ENCODE measurements at places on chromosomes 4 and X. TPM values are rescaled to one million over a fixed set of nuclear protein-coding genes. Genes with fewer than 3 reads are reported as not detected.

Gene TXK
- total RNA-seq: 6.4 TPM

DNA sequence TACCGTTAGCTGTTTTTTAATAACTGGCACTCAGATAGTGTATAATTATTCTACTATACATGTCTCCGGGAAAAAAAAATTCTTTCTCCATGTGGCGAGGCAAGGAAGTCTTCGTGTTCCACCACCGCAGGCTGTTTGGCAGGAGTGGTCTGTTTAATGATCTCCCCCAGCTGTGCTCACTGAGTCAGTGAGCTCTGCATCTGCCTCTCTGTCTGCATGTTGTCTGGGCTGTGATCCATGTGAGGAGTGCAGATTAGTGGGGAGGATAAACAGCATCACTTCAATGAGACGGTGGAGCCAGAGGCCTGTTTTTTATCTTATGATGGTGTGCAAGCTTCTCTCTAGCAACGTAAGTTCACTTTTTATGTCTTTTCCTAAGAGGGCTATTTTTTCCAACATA is 69.8 kb downstream of the RPS3A start:
- no peak for DNase-seq

Gene GABRG1
- total RNA-seq: not detected

DNA sequence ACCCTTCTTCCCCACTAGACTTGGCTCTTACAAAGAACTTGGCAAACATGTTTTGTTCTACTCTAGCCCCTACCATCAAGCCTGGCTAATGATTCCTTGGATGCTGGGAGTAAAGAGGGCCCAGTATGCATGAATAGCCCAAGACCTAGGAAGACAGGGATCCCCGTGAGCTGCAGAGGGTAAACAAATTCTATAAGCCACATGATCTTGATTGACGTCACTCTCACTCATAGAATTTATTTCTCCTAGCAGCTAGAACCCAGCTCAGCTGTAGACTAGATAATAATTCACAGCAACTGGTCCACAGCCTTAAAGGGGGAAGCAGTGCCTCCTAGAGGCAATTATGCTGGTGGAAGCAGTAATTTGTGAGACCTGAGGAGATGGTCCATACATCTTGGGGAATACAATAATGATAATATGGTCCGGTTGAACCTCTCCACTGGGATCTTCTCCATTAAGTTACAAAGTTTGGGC is 16.1 kb upstream of the USO1 start:
- DNase-seq: peak; percentile 69

Gene NHSL2
- 0.51 TPM for total RNA-seq

GRCh38 chr4:186981161-186981560 is 257.5 kb upstream of the FAT1 start:
- no peak for DNase-seq

- no peak for DNase-seq
Measured at GRCh38 chr4:158535130-158535614, 13.5 kb downstream of the RXFP1 start.

Gene DCLK2
- total RNA-seq: not detected

- DNase-seq: no peak
Measured at GRCh38 chrX:10381193-10381592, 224.4 kb downstream of the CLCN4 start.

DNA sequence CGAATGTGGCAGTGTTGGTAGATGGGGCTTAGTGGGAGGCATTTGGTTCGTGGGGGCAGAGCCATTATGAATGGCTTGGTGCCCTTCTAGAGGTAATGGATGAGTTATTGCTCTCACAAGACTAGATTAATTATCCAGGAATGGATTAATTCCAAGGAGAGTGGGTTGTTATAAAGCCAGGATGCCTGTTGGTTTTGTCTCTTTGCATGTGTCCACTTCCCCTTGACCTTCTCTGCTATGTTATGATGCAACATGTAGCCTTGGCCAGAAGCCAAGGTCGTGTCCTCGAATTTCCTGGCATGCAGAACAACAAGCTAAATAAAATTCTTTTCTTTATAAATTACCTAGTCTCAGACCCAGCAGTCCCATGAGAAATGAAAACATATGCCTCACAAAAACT is 111.2 kb upstream of the PLS3 start:
- no peak for DNase-seq

Gene GPRASP1
- 4.2 TPM for total RNA-seq

DNA sequence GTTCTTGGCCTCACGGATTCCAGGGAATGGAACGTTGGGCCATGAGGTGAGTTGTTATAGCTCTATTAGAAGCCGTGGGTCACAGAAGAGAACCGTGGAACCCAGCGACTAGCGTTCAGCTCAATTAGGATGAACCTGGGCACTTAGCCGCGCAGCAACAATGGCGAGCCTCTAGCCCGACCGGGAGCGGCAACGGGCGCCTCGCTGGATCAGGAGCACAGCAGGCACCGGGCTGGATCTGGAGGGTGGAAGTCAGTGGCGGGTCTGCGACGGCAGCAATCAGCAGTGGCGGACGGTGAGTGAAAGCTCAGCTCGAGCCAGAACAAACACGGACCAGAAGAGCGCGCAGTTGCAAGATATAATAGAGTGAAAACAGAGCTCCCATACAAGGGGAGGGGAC is 34.2 kb downstream of the AGA start:
- DNase-seq: no peak

- DNase-seq: no peak
Measured at GRCh38 chrX:71210816-71211215, 12.2 kb upstream of the GJB1 start.

DNA sequence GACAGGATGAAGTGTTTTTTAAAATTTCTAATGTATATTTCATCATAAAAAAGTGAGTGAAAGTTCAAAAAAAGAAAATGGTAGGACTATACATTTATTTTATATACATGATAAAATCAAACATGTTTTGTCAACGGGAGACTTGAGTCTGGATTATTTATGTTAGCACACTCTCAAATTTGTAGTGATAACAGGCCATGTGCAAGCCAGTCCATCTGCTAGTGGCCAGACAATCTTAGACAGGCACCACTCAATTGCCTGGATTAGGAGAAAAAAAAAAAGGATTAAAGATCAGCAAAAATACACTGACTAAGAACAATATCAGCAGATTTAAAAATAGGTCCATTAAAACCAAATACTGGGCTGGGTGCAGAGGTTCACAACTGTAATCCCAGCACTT is 71.9 kb downstream of the KCNIP4 start:
- DNase-seq: no peak

DNA sequence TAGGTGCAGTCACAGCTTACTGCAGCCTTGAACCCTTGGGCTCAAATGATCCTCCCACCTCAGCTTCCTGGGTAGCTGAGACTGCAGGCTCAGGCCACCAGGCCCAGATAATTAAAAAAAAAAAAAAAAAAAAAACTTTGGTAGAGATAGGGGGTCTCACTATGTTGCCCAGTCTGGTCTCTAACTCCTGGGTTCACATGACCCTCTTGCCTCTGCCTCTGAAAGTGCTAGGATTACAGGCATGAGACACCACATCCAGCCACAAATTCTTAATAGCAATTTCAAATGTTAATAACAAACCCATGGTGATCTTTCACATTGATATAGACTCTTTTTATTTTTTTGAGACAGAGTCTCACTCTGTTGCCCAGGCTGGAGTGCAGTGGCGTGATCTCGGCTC is 12.3 kb upstream of the FGF5 start:
- DNase-seq: no peak

DNA sequence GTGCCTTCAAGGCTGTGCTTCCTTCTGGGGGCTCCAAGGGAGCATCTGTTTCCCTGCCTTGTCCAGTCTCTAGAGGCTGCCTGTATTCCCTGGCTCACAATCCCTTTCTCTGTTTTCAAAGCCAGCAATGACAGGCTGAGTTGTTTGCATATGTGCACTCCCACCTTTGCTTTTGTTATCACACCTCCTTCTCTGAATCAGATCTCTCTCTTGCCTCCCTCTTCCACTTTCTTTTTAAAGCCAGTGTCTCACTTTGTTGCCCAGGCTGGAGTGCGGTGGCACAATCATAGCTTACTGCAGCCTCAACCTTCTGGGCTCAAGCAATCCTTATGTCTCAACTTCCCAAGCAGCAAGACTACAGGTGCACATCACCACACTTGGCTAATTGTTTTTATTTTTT is 37.1 kb upstream of the LEF1 start:
- DNase-seq: no peak

DNA sequence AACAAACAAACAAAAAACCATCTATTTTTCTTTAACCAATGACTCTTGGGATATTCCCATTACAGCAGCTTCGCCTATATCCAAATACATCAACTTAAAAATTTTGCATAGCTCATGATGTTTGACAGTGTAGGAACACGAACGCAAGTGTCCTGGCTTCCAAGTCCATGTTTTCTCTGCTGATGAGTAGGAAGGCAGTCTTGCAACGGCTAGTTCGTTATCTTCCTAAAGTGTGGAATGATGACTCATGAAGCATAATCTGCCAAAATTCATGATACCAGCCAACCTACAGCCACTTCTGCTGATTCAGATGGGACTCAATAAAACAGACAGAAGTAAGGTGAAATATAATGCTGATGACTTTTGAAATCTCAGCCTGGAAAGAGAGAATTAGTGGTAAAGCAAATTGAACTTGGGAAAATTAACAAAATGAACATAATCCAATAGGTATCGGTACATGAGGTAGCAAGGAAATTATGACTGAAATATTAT is 6.4 kb upstream of the SEPTIN11 start:
- DNase-seq: no peak

Gene TCEAL2
- not detected for total RNA-seq

- DNase-seq: no peak
Measured at GRCh38 chr4:1081689-1082040, 31.7 kb downstream of the RNF212 start.

Gene TMEM128
- total RNA-seq: 24.1 TPM

GRCh38 chrX:35090801-35091200 is 148.2 kb downstream of the FAM47B start:
- no peak for DNase-seq

GRCh38 chr4:84837751-84838150 is 128.7 kb downstream of the WDFY3 start:
- DNase-seq: no peak

DNA sequence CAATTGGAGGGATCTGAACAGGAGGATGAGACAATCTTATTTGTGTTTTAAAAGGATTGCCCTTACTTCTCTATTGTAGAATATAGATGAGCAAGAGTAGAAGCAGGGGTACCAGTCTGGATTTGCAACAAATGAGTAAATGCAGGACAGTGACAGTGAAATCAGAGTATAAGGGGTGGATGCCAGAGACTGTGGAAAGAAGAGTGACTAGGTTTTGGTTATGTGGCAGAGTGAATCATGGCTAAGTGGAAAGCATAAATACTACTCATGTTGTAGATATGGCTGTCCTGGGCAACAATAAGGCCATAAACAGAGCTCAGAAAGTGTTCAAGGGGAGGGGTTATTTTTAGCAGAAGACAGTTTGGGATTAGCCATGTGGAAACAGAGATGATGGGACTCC is 6.0 kb upstream of the VSIG4 start:
- DNase-seq: no peak

Gene KLHL5
- total RNA-seq: 13.0 TPM

DNA sequence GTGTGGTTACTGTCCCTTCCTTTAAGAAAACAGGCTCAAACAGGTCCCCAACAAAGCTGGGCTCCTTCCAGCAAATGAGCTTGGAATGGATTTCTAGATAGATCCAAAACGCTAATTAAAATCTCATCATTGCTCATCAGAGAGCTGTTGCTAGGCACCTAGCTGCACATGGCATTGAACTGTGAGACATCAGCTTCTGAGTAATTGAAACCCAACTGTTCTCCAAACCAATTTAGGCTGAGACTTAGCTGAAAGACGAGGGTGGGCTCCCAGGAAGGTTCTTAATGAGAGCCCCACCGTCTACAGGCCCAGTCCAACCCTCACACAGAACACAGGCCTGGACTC is 59.1 kb downstream of the FAM184B start:
- DNase-seq: no peak

- no peak for DNase-seq
Measured at GRCh38 chr4:123606336-123606735, 209.7 kb downstream of the SPRY1 start.

Gene CXCL8
- 0.51 TPM for total RNA-seq

DNA sequence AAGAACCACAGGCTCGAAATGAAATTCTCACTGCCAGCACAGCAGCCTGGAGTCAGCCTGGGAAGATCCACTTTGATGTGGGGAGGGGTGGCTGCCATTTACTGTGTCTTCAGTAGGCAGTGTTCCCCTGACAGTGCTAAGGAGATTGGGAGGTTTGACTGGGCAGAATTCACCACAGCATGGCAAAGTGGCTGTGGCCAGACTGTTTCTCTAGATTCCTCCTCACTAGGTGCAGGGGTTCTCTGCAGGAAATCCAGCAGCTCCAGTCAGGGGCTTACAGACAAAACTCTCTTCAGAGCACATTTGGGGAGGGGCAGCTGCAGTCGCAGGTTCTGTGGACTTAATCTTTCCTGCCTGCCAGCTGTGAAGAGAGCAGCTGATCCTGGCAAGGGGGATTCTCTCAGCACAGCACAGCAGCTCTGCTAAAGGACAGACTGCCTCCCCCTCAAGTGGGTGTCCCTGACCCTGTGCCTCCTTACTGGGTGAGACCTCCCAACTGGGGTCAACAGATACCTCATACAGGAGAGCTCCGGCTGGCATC is 1174.0 kb downstream of the RAPGEF2 start:
- no peak for DNase-seq

GRCh38 chrX:700936-701335 is 70.3 kb downstream of the SHOX start:
- no peak for DNase-seq

GRCh38 chr4:60885011-60885410 is 315.1 kb upstream of the ADGRL3 start:
- DNase-seq: no peak

DNA sequence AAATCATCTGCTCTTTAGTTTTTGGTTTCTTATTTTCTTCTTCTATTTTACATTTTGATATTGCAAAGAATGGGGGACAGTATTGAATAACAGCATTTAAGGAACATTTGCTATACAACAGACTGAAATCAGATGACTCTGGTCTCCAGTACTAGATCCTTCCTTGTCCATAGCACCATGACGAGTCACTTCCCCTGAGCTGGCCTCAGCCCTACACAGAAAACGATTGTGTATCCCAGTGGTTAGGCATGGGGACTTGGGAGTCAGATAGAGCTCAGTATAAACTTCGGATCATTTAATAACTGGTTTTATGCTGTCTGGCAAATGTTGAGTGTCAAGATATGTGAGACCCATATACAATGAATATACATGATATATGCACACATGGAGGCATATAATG is 44.7 kb upstream of the BEX4 start:
- DNase-seq: no peak

Gene TAF7L
- total RNA-seq: not detected
